ENCODE measurements at places on chromosomes 12 and 14. TPM values are rescaled to one million over a fixed set of nuclear protein-coding genes. Genes with fewer than 3 reads are reported as not detected.
A peak's percentile ranks its signal among the peaks of the same experiment; 100 is the strongest.

GRCh38 chr14:20489093-20489994, 16.0 kb upstream of the RNASE10 start:
- DNase-seq: no peak

DNA sequence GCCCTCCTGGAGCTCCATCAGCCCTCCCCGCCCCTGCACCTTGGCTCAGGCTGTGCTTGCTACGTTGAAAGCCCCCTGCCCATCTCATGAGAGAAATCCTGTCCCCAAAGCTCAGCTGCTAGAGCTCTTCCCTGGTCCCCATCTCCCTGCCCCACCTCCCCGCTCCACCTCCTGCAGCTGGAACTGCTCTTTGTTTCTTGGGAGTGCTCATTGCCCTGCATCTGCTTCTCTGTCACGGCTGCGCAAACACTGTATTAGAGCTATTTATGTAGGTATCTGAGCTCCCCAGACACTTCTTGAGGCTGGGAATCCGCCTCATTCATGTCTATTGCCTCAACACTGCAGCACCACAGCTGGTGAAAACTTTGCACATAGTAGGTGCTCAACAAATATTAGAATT, 32.8 kb upstream of the PRIMA1 start:
- DNase-seq: no peak

DNA sequence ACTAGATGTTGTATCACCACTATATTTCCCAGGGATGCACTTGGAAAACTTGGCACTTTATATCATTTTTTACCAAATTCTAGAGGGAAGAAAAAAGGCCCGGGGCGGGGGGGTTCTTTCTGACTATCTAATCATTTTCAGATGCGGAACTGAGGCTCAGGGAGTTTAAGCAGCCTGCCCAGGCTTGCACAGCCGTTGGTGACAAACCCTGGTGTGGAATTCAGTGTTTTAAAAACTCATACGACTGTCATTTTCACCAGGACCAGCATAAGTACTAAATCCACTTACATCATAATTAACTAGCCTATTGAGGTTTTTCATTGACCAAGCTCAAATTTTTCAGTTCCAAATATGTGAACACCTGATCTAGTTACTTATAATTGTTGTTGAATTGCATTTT, 181.0 kb downstream of the IPO8 start:
- DNase-seq: no peak

GRCh38 chr14:99728981-99729451, 44.9 kb downstream of the CYP46A1 start:
- DNase-seq: no peak

DNA sequence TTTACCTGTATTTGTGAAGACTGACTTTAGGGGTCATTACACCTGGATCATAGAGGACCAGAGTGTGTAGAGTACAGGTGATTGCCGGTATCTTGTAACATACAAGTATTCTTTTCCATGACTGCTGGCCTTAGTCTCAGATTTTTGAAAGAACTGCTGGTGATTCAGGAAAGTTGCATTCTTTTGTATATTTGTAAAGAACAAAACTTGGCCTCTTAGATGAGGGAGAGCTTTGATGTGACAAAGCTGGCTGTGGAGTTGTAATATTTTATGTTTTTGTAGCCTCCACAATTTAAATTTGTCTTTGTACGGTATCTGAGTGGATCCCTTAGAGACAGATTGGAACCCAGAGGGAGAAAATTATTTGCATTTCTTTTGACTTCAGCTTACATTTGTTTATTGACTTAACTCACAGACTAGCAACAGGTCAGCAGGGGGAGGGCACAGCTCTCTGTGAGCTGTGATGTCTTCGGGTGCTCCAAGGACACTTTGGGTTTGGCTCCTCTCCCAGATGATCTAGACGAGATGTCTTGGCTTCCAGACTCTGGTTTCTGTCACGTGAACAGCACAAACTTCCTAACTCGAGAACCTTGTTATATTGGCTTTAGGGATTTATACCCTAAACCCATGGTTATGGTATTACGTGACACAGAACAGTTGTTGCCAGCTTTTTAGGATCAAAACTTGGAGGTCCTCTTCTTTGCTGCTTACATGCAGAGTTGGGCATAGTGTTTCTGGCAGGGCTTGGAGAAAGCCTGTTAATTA, 65.9 kb downstream of the DAAM1 start:
- DNase-seq: peak; percentile 46

- no peak for DNase-seq
Observed at GRCh38 chr12:18430425-18431048, 169.2 kb downstream of the PIK3C2G start.

DNA sequence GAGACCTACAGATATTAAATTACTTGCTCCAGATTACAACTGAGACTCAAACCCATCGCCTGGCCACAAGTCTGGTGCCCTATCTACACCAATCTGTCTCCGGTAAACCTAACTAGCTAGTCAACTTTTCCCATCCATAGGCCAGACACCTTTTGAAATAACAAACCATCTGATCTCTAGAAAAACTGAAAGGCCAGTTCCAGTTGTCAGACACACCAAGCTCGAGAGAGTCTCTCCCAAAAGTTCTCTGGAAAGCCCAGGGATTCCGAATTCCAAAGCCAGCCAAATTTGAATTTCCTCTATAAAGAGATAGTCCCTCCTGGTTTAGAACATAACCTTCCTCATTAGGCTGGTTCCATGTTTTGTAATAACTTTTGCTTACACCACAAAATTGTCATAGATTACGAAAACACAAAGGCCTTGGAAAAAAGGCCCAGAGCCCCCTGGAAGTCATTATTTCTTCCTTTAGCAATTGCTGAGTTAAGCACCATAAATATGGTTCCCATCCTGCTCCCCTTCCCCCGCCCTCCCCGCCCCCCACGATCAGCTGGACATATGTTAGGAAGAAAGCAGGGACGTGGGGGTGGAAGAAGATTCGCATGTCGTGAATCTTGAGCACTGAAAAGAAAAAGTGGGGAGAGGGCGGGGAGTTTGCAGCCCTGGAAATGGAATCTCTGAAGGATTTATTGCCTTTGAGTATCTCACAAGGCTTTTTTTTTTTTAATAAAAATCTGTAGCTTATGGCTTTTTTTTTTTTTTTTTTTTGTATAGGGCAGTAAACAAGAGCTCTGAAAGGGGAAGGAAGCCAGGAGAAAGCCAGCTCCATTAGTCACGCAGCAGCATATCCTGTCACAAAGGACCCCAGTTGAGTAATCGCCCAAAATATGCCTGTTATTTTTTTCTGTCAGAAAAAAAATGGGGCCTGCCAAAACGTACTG, 110.4 kb downstream of the ZFP36L1 start:
- no peak for DNase-seq

DNA sequence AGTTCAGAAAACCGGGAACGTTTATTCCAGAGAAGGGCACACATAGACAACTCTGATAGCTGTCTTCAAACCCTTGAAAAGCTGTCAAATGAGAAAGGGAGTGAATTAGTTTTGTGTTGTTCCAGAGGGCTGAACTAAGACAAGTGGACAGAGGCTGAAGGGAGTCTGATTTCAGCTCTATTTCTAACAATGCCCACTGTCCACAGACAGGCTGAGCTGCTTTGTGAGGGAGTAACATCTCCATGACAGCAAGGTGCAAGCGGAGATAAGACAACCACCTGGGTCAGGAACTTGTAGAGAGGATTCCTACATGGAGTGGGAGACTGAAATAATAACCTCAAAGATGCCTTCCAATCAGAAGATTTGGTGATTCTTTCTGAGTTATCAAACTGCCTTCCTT, 25.6 kb upstream of the PARP11 start:
- DNase-seq: no peak

DNA sequence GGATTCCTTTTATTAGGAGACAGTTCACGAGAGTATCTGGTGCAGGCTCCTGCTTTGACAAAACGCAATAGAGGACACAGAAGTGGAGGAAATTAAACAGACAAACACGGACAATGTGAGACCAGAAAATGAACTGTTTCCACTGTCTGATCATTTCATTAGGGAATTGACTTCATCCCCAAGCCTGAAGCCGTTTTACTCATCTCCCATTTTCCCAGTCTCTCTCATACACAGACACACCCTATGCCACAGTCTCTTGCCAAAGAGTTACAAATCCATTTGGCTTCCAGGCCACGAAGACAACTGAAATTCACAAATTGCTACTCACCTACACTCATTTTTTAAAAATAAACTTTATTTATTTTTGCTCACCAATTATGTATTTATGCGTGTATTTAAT, 1087.8 kb upstream of the TMEM132C start:
- DNase-seq: no peak

DNA sequence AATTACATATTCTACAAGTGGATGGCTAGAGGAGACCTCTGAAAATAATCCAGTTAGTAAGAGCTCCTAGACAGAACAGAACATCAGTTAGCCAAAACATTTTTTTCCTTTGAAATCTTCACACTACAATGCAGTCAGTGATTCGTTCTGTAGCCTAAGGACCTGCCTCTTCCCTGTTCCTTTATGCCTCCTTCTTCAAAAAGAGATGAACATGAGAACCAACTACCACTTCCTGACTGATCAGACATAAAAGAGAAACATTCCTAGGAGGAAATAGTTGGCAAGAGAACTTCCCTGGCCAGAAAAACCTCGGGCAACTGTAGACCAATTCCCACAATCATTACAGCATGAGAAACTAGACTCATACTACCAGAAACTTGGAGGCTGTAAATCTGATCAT, 29.4 kb downstream of the ITPR2 start:
- DNase-seq: no peak

- no peak for DNase-seq
Observed at GRCh38 chr14:23415821-23416778, 8.0 kb upstream of the MYH6 start.

- no peak for DNase-seq
Observed at GRCh38 chr12:107761502-107761904, 566 bp upstream of the PRDM4 start.

DNA sequence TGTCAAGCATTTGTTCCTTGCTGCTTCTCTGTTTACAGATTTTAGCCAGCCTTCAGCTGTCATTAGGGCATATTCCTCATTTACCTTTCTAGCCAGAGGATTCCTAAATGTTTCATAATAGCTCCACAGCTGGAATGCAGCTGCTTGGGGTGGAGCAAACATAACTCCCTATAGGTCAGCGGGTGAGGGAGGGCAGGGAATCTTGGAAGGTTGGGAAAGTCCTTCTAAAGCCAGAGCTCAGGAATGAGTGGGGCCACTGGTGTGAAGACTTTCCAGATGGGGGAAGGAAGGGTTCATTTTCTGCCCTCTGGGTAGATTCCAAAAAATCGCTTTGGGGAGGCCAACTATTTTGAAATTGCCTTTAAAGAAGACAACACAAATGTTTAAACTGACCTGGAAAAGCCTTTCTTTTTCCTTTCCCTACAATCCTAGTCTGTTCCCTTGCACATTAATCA, 16.3 kb upstream of the IRF2BPL start:
- DNase-seq: peak; percentile 62

DNA sequence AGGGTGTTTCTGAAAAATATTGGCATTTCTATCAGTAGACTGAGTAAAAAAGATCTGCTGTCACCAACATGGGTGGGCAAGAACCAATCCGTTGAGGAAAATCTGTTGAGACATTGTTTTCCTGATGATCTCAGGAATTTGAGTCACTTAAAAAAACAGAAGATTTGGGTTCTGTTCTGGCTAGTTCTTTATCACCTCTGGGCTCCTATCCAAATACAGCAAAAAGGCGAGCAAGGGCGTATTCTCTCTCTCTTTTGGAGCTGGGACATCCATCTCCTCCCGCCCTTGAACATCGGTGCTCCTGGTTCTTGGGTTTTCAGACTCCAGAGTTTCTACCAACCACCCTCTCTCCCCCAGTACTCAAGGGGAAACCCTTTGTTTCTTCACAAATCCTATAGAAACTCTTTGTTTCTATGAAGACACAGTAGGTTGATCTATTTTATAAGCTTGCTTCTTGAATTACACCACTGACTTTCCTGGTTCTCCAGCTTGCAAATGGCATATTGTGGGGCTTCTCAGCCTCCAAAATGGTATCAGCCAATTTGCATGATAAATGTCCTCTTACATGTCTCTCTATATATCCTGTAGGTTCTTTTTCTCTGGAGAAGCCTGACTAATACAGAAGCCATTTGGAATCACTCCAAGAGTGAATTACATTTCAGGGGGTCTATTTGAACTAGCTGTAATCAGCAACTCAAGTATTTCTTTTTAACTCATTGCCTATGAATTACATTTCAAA, 263.9 kb upstream of the TMTC1 start:
- no peak for DNase-seq

GRCh38 chr12:32586390-32586789, 92.7 kb upstream of the DNM1L start:
- DNase-seq: no peak

GRCh38 chr12:39426636-39427240, 16.2 kb downstream of the KIF21A start:
- no peak for DNase-seq

- peak; percentile 91 for DNase-seq
Observed at GRCh38 chr12:106195621-106196027, 52.2 kb downstream of the CKAP4 start.

Gene TAS2R31
- 0.13 TPM for polyA plus RNA-seq

Gene SLC8A3
- 20.8 TPM for polyA plus RNA-seq

Gene DHRS7
- polyA plus RNA-seq: 743 TPM

Gene PIANP
- 0.17 TPM for polyA plus RNA-seq

Gene RD3L
- not detected for polyA plus RNA-seq

Gene FAM186B
- 0.23 TPM for polyA plus RNA-seq

Gene KCNH3
- polyA plus RNA-seq: 0.07 TPM

Gene PARP2
- 18.2 TPM for polyA plus RNA-seq

Gene PROX2
- polyA plus RNA-seq: not detected
